ENCODE measurements at places on chromosomes 16 and 17. TPM values are rescaled to one million over a fixed set of nuclear protein-coding genes. Genes with fewer than 3 reads are reported as not detected.

ADGRG3 gene
- total RNA-seq, result 0.82 TPM

TMEM114 gene
- not detected for total RNA-seq

CSH1 gene
- total RNA-seq, result not detected

CORO1A gene
- total RNA-seq, result 10.3 TPM

ATP2C2 gene
- total RNA-seq, result not detected

TMEM235 gene
- not detected for total RNA-seq

LCAT gene
- total RNA-seq, result 21.9 TPM

CACNA1H gene
- total RNA-seq, result 3.2 TPM

ZG16 gene
- total RNA-seq, result not detected

CMTM3 gene
- total RNA-seq, result 10.6 TPM

SNX20 gene
- 0.72 TPM for total RNA-seq

CACNB1 gene
- total RNA-seq, result 5.7 TPM

CCDC154 gene
- 1.6 TPM for total RNA-seq

ACSM2A gene
- total RNA-seq, result not detected

- no peak for DNase-seq
Measured at GRCh38 chr16:9425236-9425635, 333.8 kb downstream of the HAPSTR1 start.

GRCh38 chr17:71530248-71530647 lies 590.6 kb upstream of the SOX9 start:
- DNase-seq, result no peak

- no peak for DNase-seq
Measured at GRCh38 chr16:1791943-1792812, 1.3 kb downstream of the IGFALS start.

GRCh38 chr17:18858567-18859245 lies 775 bp downstream of the PRPSAP2 start:
- DNase-seq, result no peak

DNA sequence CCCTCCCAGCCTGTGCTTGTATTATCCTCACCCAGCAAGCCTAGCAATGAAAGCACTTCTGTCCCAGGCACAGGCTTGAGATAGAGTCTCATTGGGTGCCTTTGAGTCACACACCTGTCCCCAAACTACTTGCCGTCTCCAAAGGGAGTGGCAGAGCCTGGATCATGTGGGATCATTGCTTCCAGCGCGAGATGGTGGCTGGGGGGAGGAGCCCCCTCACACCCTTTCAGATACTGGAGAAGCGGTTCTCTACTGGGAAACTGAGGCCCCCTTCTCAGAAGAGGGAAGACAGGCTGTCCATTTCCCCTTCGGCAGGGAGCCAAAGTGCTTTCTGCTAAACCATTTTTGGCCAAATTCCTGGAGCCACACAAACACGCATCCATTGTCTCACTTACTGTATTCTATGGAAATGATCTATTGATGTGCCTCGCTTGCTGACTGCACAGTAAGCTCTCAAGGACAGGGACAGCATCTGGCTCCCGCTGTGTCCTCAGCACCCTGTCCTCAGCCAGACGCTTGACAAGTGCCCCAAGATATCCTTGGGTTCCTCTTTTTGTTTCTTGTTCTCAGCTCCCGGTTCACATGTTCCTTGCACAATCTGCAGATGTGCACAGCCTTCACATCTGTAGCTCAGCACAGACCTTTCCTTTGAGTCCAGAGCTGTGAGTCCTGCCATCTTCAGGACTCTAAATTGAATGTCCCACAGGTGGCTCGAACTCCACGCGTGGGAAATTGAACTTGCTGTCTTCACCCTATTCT lies 26.0 kb upstream of the DLX3 start:
- no peak for DNase-seq

- peak; percentile 57 for DNase-seq
Measured at GRCh38 chr17:81519284-81520020, 6.9 kb upstream of the ACTG1 start.

DNA sequence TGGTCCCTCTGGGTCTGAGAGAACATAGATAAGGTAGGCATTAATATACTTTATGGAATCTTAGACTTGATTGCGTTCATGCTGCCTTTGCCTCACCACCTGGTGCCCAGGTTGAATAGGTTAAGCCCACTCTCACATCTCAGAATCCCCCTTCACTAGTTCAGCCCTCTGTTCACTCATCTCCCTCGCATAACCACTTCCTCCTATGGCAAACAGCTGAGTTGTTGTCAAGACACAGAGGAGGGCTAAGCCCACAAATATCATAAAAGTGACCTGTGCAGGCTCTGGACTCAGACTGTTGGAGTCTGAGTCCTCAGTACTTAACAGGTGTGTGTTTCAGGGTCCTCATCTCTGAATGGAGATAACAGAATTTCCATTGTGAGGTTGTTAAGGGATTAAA lies 55.7 kb downstream of the GOSR1 start:
- DNase-seq, result no peak

GRCh38 chr16:64617836-64618476 lies 503.9 kb downstream of the CDH11 start:
- no peak for DNase-seq

- no peak for DNase-seq
Measured at GRCh38 chr16:60271025-60271771, 1537.1 kb upstream of the GOT2 start.

GRCh38 chr16:88911136-88911945 lies 44.9 kb upstream of the PABPN1L start:
- peak; percentile 53 for DNase-seq

- DNase-seq, result no peak
Measured at GRCh38 chr16:57961538-57961937, 9.4 kb downstream of the CNGB1 start.

- DNase-seq, result peak; percentile 73
Measured at GRCh38 chr16:31138621-31139578, 3.4 kb upstream of the PRSS8 start.

DNA sequence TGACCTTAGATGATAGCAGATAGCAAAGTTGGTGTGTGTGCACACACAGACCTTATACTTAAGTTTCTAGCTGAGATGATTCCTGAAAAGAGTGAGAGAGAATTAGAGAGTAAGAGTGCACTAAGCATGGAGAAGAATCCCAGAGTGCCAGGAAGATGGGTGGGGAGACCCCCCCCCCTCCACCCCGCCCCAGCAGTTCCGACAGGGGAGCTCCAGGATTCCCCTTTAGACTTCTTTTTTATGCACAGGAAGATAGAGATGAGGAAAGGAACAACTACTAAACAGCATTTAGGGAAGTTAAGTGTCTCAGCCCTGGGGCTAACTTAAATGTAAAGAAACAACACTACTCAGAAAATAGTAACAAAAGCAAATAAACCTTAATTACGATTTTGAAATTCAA lies 878.0 kb upstream of the GOT2 start:
- DNase-seq, result no peak

GRCh38 chr17:37802061-37802595 lies 57.3 kb upstream of the HNF1B start:
- DNase-seq, result no peak

DNA sequence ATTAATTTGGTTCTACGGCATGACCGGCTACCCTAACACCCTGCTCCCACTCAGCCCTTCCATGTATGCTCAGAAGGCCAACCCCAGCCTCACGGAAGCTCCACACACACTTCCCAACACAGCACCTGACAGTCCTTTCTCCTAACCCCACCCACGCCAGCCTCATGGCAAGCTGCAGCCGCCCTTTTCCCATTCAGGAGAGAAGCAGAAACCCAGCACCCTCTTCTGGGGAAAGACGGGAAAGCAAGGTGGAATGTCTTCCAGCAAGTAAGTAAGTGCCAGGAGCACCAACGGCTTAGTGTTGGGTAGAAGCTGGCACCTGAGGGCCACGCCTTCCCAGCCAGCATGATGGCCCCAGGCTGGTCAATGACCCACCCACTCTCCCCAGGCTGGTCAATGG lies 32.1 kb downstream of the ABR start:
- DNase-seq, result peak; percentile 48

DNA sequence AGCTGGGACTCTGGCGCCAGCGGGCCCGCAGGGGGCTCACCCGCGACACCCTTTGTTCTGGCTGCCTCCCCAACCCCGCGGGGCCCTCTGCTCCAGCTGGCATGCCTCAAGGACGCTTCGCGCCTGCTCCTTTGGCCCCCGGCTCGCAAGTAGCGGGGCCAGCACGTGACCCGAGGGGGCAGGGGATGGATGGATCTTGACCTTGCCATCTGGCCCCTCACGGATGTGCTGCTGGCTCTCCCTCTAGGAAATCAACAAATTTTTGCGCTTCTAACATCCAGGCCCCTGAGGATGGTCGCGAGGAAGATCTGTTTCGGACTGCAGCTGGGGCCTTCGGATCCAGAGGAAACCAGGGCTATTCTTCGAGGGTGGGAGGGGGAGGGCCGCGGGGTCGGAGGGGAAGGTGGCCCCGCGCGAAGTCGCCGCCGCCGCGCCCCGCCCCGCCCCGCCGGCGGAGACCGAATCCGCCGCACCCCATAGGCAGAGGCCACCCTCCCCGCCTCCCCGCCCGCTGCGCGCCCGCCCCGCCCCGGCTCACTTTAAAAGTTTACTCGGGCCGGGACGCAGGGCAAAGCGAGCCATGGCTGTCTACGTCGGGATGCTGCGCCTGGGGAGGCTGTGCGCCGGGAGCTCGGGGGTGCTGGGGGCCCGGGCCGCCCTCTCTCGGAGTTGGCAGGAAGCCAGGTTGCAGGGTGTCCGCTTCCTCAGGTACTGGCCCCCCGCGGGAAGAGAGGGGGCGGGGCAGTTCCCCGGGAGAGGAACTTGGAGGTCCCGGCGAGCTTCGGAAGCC lies at the start of gene ACSF2:
TSS of gene ACSF2 (plus strand) at position 537 of the 790 bp plus-strand sequence. CDS start at position 581, 44 bp downstream.
- DNase-seq, result peak; percentile 83

- DNase-seq, result no peak
Measured at GRCh38 chr16:26742040-26742439, 324.7 kb upstream of the C16orf82 start.

DNA sequence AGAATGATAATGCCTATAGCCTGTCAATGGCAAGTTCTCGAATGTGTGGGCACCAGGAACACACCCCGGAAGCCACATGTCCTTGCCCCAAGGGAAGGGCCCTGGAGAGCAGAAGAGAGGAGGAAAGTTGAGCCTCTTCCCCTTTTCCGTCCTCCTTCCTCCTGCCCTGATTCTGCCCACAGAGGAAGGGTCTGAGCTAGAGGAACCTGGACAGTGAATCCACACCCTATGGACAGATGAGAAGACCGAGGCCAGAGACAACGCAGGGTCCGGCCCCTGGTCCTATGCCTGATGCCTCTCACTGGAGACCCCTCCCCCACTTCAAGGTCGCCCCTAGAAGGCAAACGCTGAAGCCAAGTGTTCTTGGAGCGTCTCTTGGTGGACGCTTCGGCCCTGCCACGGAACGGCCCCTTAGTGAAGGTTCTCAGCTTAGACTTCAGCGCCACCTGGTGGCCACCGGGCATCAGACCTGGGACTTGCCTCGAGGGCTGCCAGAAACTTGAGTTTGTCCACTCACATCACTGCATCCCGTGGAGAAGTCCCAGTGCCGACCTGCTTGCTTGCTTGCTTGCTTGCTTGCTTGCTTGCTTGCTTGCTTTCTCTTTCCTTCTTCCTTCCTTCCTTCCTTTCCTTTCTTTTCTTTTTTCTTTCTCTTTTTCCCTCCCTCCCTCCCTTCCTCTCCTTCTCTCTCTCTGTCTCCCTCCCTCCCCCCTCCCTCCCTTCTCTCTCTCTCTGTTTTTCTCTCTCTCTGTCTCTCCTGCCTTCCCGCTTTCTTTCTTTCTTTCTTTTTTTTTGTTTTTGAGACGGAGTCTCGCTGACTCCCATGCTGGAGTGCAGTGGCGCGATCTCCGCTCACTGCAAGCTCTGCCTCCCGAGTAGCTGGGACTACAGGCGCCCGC lies 20.6 kb upstream of the SPNS3 start:
- DNase-seq, result peak; percentile 96

GRCh38 chr17:68533887-68534694 lies 21.9 kb downstream of the PRKAR1A start:
- DNase-seq, result no peak

DNA sequence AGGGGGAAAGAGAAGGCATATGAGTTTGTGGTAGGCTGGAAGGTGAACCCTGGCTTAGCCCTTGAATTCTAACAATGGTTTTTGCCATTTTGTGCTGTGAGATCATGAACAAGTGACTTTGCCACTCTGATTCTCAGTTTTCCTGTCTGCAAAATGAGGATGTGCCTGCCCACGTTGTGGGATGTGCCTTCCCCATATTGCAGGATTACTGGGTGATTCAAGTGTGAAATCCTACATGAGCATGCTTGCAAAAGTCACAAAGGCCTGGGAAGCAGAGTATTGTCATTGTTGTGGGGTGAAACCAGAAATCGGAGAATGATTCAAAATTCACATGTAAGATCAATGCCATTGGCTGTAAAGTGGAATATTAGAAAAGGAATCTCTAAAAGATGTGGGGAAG lies 28.6 kb upstream of the TVP23A start:
- no peak for DNase-seq

DNA sequence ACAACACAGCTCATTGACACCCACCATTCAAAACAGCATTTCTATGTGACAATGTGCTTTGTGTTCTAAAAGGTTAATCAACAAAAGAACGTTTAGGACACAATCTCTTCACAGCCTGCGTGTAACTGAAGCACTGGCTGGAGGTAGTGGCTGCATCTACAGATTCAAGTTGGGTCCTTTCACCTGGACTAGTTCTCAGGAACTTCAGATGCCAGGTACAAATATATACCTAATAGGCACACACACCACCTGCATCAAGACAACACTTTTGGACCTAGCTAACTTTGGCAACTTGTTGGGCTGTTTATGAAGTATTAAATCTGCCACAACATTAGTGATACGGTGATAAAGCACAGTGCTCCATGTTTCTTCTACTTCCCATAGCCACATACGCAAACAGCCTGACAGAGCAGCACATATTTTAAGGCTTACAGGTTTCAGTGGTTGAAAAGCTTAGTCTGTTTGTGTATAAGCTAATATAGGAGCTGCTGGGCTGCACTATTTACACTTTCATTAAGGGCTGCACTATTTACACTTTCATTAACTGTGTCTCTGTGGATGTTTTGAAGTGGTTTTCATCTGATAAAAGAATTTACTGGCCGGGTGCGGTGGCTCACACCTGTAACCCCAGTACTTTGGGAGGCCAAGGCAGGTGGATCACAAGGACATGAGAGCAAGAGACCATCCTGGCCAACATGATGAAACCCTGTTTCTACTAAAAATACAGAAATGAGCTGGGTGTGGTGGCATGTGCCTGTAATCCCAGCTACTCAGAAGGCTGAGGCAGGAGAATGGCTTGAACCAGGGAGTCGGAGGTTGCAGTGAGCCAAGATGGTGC lies 132.6 kb downstream of the PARN start:
- no peak for DNase-seq

GRCh38 chr16:24667244-24667764 lies 62.1 kb upstream of the TNRC6A start:
- no peak for DNase-seq

DNA sequence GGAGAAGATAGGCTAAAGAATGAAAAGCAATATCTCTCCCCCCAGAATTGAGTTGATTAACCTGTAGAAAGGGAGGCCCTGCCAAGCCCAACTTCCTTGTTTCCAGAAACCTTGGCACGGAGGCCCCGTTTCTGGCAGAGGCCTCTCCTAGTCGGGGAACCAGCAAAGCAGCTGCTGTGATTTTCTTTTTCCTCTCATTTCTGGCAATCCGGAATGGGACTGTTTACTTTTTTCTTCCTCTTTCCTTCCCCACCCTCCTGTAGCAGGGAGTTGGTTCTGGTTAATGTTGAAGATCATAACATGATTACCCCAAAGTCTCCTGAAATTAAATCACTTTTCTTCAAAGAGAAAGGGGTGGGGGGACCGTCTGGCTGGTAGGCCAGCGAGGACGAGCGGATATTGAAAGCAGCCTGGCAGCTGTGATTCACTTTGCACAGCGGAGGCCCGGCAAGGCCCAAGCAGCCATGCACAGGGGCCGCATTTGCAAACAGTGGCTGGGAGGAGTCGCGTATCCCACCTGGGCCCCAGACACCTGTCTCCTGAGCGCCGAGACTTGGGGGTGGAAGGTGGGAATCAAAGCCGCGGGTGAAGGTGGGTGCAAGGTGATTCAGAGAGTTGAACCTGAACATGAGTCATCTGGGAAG lies 51.5 kb downstream of the NTN1 start:
- DNase-seq, result peak; percentile 75

GRCh38 chr17:31281061-31281460 lies 16.0 kb downstream of the OMG start:
- DNase-seq, result no peak

Measured in left ventricle myocardium superior (tissue), 1 donor.